ENCODE measurements at places on chromosomes 6 and 20.

DNA sequence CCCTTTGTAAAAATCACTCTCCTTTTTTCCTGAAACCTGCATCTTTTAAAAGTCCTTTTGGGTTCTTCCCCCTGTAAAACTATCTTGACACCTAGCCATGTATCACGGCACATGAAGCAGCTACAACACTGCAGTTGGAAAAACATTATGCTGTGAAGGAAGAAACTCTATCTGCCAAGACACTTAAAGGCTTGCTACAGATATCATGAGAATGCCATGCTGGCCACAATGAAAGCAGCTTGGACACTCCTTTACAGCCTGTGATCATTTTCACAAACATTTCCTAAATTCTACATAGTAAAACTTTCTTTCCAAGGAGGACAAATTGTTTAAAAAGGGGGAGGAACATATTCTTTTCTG is 31.8 kb downstream of the CNKSR3 start:
- DNase-seq, result no peak

DNA sequence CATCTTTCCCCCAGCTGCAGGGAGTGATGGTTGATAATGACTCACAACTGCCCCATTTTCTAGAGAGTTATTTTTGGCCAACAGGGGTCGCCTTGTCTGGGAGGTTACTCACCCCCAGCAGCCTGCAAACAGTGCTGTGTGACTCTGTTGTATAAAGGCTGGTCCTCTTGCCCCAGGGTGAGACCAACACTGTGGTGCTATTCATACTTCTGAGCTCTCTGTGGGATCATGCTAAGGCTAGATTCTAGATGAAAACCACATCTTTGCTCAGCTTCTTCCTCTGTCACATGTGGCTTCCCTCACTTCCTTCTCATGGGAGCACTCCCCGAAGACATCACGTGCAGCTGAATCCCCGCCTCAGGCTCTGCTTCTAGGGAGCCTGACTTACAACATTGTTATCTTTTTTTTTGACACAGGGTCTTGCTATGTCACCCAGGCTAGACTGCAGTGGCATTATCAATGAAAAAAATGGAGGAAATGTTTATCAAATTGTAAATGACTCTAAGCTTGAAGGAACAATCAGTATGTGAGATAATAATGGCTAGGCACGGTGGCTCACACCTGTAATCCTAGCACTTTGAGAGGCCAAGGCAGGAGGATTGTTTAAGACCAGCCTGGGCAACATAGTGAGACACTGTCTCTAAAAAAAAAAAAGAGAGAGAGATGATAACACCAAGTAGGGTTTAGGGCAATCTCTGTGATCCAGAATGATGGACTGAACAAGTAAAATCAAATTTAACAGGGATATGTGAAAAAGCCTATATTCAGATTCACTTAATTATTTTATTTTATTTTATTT is 55.7 kb upstream of the SLC23A2 start:
- DNase-seq, result no peak

GRCh38 chr6:34656378-34657036 is 40.1 kb downstream of the ILRUN start:
- no peak for DNase-seq

DNA sequence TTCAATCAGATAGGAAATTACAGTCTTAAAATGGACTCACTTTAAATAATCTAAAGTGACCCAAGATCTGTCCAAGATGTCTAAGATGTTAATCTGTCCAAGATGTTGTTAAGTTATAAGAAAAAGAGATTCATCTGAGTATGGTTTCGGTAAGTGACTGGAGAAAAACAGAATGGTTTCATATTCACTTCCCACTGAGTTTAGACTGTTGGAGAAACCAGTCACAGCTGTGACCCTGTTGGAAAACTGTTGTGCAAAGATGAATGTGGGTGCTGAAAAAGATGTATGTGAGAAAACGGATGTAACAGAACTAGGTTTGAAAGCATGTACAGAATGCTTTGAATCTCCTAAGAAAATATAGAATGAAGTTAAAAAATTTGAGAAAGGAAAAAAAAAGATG is 325.9 kb downstream of the COL12A1 start:
- DNase-seq, result no peak

DNA sequence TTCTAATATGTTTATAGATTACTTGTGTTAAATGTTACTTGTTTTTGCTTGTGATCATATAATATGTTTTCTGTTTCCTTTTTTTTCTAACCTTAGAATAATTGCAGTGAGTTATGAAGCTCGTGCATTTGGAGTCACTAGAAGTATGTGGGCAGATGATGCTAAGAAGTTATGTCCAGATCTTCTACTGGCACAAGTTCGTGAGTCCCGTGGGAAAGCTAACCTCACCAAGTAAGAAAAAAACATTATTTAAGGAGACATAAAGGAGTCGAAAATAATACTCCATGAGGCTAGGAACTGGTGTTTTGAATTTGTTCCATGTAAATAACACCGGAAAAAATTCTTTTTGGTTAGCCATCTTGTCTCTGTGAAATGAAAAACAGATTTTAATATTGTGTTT is 6.9 kb downstream of the POLH start:
- DNase-seq, result no peak

GRCh38 chr20:1003920-1004697 is 2.0 kb upstream of the RSPO4 start:
- DNase-seq, result no peak

- DNase-seq, result no peak
Measured at GRCh38 chr6:52410979-52411378, 9.2 kb upstream of the EFHC1 start.

DNA sequence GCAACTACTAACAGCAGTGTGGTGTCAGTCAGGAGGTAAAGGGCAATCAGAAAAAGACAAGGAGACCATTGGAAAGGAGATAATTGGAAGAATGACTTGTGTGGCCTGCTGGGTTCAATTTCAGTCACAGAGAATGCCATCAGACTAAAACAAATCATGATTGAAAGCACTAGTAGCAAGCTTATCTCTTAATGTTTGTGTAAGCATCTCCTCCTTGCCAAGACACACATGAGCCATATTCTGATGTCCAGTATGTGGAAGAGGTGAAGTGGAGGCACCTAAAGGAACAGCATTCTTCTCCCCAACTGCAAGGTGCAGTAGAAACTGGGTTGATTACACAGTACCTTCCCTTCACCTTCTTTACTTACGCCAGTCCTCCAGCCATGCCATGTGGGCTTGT is 287.5 kb downstream of the ZFAND3 start:
- no peak for DNase-seq

DNA sequence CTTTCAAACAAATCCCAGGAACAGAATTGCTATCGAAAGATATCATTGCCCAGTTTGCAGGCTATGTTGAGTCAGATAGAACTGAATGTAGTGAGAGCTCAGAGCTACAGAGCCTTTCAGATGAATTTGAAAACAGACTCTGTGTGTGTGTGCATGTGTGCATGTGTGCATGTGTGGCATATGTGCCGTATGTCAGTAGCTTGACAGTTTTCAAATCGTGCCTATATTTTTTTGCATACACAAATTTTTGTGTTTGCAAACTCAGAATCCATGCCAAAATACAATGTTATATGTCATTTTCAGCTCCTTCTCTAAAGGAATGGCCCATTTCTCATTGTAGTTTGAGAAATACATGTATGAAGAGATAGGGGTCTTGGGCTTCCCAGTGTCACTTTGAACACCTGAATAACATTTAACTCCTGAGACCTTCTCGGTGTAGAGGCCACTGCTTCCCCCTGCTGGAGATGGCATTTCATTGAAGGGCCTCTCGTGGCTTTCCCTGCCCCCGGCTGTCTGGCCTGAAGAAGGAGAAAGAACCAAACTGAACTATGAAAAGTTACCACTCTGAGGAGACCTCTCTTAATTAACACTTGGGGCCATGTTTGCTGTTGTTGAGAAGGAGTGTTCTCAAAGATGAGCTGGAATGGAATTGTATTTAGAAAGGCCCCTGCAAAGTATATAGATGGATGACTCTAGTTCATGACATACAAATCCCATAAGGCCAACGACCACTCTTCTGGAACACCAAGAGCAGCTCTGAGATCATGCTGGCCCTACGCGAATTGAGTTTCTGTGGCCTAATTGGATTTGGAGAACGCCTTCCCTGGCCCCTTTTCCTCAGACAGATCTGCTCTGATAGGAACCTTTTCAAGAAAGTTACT is 58.7 kb downstream of the VAPB start:
- no peak for DNase-seq

- no peak for DNase-seq
Measured at GRCh38 chr6:129874837-129875236, 13.7 kb upstream of the TMEM244 start.

GRCh38 chr20:44597930-44598329 is 15.6 kb downstream of the PKIG start:
- no peak for DNase-seq

- no peak for DNase-seq
Measured at GRCh38 chr20:23515250-23515939, 24.5 kb downstream of the CST8 start.

DNA sequence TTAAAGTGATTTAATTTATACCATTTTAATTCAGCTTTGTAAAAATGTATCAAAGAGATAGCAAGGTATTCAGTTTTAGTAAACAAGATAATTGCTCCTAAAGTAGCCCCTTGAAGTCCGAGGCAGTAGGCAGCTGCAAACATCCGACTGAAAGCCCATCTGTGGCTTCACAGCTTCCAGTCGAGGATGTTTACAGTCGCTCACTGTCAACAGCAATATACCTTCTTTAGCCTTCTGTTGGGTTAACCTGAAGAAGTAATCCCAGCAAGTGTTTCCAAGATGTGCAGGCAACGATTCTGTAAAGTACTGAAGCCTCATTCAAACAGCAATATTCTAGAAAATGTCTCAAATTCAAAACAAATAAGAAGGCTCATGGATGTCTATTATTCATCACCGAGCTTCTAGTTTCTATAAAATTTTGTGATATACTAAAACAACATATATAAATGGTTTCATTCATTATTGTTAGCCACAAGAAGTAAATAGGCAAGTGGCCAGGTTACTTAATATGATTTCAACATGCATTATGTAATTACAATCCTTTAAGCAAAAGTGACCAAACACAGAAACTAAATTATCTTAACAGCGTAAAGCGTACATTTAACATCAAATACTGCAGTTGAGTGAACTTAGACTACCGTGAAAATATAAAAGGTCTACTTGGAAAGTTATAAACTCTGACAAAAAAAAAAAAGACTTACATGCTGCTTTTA is 115.0 kb downstream of the OGFRL1 start:
- DNase-seq, result no peak

DNA sequence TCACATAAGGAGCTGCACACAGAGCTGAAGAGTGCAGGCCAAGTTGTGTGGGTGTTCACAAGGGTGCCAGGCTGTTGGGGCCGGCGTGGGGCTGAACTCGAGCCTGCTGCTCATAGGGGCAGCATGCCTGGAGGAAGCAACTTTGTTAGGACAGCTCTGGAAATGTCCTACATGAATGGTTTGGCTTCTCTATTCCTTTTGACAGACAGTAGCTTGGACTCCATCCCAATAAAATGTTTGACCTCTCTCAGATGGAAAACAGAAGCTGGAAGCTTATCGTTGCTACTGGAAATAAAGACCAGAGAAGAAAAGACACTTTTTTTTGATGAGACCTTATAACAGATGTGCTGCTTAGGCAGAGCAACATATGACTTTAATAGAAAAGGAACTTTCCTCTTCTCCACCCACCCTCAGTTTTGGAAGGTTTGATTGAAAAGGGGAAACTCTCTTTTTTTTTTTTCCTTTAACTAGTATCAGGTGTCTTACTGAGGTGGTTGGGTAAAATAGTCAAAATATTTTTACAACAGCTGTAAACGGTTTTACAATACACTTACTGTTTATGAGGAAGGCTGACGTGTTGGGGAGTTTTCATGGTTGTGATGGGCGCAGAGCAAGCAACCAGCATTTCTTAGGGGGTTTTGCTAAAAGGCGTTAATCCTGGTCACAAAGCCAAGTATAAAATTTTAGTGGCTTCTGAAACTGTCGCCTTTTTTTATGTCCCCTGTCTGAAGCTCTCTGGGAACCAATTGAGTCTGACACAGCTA is 80.7 kb upstream of the EEF1E1 start:
- no peak for DNase-seq

GRCh38 chr6:161031721-161032495 is 40.3 kb downstream of the MAP3K4 start:
- no peak for DNase-seq
